ENCODE measurements at places on chromosomes 11 and 22.

- peak; percentile 5 for DNase-seq
Observed at GRCh38 chr22:22235558-22235957, 9.0 kb upstream of the VPREB1 start.

DNA sequence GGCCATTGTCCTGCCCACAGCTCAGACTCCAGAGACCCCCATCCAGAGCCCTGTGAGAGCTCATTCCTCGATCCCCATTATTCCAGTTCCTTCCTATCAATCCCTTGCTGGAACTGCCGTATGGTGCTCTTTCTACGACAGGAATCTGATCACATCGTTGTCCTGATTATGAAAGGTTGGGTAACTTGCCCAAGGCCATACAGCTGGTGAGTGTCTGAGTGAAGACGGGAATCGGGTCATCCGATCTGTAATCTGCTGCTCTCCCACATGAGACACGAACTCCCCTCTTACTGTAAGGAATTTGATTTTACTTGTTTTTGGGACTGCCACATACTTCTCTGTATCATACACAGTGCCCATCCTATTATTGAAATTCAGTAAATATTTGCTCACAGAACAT, 149.1 kb downstream of the OPCML start:
- DNase-seq, result no peak

DNA sequence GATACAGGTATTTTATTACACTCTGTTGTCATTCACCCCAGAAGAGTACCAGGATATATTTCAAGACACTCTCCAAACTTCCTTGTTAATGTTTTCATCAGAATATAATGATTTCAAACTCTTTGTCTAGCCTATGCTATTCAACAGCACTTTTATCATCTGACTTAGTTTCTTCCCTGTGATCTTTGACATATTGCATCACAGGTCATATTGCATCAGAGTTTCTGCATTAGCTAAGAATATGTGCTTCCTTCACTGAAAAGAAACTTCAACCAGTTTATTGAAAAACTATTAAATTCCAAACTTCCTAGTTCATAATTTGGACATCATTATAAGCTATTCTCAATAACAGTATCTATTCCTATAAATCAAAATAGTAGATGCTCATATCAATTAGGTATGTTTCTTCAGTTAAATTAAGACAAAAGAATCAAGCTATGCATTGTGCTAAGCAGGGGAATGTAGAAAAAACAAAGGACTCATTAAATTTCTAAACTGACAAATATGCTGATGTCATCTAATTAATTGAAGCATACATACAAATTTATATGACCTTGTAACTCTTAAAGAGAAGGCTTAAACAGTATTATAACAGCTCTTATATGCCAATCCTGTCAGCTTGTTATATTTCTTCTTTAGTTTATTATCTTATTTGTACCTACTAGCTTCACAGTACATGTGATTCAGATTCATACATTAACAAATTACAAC, 361.8 kb upstream of the LUZP2 start:
- no peak for DNase-seq

- DNase-seq, result no peak
Observed at GRCh38 chr11:31821235-31821764, 10.2 kb upstream of the PAX6 start.

DNA sequence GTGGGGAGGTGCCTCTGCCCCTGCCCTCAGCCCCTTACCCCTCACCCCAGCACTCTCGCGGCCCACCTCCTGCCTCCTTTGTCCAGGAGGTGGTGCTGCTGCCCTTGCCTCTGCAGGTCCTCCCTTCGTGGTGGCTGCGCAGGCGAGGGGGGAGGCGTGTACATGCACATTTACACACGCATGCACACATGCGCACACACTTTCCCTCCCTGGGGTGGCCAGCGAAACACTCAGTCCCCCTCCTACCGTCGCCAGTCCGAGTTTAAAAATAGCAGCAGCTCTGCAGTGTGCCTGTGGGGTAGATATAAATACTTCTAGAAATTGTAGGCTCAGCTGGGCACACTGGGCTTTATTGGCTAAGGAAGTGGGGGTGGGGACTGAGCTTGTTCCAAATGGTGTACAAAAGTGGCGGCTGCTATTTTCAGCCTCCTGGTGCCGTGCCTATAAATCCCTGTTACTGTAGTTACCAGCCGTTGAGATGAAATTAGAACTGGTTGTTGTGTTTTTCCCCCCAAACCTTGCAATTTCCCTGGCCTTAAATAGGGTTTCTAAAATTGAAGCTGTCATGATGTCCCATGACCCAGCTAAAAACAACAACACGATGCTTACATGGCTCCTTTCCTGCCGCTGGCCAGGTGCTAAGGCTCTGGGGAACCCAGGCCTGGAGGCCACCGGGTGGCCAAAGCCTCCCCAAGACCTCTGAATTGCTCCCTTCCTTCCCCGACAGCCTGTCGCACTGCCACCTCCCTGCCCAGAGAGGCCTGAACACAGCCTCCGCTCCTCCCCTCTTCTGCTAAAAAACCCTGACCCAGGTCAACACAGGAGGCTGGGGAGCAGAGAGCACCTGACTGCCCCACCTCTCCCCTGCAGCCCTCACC, 12.4 kb downstream of the PICK1 start:
- no peak for DNase-seq

GRCh38 chr11:43760902-43761301, 80.4 kb downstream of the HSD17B12 start:
- no peak for DNase-seq

GRCh38 chr11:316031-316701, 2.3 kb downstream of the IFITM1 start:
- no peak for DNase-seq

- DNase-seq, result no peak
Observed at GRCh38 chr11:15635521-15635920, 520.8 kb downstream of the INSC start.

- no peak for DNase-seq
Observed at GRCh38 chr22:25637672-25638071, 73.2 kb downstream of the GRK3 start.

- DNase-seq, result no peak
Observed at GRCh38 chr11:16280256-16280682, 76.1 kb downstream of the SOX6 start.

DNA sequence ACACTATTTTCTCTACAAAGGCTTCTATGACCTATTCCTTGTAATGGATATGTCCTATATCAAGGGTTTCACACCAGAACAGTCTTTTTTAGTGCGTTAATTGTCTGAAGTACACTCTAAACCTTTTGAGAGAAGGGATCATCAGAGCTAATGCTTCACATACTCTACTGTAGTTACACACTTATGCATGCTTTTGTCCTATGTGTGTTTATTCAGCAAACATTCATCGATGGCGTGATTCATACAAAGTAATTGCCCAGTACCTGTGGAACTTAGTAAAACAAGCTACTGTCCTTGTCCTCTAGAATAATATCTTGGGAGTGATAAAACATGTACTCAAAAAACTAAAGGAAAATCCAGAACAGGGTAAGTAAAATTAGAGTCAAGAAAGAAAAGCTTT, 139.2 kb downstream of the GUCY1A2 start:
- no peak for DNase-seq

GRCh38 chr22:39169797-39170466, 17.5 kb upstream of the CBX7 start:
- DNase-seq, result no peak

- DNase-seq, result no peak
Observed at GRCh38 chr22:39292561-39293074, 26.8 kb downstream of the RPL3 start.

DNA sequence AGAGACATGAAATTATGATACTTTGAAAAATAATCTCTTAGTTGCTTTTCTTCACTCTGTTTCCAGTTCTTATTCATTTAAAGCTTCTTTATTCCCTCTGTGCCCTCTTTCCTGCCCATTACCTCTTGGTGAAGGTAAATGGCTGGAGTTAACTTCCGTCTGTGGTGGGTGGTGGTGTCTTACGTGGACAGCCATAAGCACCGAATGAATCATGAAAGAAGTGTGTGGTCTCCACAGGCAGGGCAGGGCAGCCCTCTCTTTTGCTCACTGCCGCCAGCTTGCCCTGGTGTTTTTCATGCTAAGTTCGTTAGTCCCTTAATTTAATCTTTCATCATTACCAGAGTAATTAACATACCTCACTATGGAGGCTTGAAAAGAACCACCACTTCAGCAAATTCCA, 98.7 kb upstream of the SORL1-AS1 start:
- DNase-seq, result no peak

GRCh38 chr22:23749841-23750301, 1.0 kb downstream of the ZNF70 start:
- DNase-seq, result no peak

- DNase-seq, result no peak
Observed at GRCh38 chr11:40338739-40339138, 1120.7 kb downstream of the LRRC4C start.

GRCh38 chr22:32695451-32695891, 106.0 kb upstream of the TIMP3 start:
- no peak for DNase-seq

GRCh38 chr11:44345781-44346180, 35.8 kb upstream of the ALX4 start:
- no peak for DNase-seq

GRCh38 chr11:120254788-120255518, 15.0 kb downstream of the POU2F3 start:
- no peak for DNase-seq

DNA sequence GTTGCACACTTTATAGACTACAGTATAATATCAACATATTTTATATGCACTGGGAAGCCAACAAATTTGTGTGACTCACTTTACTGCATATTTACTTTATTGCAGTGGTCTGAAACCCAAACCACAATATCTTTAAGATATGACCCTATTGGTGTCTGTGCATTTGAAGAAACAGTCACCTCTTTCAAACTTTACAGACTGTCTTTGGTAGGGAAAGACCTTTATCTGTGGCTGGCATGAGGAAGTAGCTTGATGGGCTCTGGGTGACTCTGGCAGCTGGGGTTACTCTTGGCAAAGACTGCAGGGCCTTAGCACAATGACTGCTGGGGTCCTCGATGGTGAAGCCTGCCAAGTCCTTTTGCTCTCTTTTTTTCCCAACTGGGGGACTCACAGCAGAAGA, 21.3 kb upstream of the ABTB2 start:
- DNase-seq, result no peak

DNA sequence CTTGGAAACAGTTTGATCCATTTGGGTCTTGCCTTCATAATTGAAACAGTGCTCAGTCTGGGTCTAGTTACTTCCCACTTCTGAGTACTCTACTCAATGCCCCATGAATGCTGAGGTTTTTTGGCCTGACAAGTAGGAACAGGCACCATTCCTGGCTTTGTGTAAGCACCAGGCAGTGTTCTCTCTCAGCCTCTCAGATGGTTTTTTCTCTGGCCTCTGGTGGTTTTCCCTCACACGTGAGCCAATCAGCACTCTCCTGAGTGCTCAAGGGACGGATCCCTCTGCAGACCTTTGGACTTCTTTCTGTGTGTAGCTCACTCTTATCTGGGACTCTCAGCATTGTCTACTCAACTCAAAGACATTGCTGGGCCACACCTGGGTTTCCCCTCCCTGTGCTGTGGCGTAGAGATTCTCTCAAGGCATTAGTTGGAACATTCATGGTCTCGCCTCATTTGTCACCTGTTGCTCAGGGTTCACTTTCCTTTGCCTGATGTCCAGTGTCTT, 21.3 kb downstream of the SIK2 start:
- no peak for DNase-seq

GRCh38 chr11:79060081-79060953, 380.5 kb downstream of the TENM4 start:
- no peak for DNase-seq

DNA sequence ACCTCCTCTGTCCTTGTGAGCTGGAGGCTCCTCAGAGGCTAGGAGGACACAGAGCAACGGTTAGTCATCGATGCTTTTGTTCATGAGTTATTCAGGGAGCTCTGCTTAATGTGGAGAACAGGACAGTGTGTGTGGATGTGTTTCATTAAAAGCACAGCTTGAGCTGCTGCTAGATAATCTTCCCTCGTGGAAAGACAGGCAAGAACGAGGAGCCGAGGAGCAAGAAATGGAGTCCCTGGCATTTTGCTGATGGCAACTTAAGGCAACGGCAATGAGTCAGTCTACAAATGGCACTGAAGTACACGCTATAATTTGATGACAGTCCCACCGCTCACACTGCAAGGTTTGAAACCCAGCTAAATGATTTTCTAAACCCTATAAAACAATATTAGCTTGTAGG, 106.2 kb downstream of the IGLL1 start:
- no peak for DNase-seq

DNA sequence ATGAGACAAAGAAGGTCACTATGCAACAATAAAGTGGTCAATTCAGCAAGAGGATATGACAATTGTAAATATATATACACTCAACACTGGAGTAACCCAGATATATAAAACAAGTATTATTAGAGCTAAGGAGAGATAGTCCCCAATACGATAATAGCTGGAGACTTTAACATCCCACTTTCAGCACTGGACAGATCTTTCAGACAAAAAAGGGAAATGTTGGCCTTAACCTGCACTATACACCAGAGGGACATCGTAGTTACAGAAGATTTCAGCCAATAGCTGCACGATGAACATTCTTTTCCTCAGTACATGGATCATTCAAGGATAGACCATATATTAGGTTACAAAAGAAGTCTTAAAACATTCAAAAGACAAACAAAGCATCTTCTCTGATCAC, 29.9 kb downstream of the PIWIL3 start:
- DNase-seq, result no peak

- DNase-seq, result no peak
Observed at GRCh38 chr22:30224161-30224857, 22.2 kb downstream of the LIF start.

GRCh38 chr11:66609721-66610617, 6.5 kb upstream of the RBM14 start:
- DNase-seq, result no peak

GRCh38 chr11:69137151-69137844, 18.4 kb upstream of the SMIM38 start:
- DNase-seq, result no peak

- no peak for DNase-seq
Observed at GRCh38 chr11:107821199-107821927, 37.2 kb downstream of the SLC35F2 start.

GRCh38 chr22:35600476-35600875, 16.7 kb downstream of the MB start:
- no peak for DNase-seq

DNA sequence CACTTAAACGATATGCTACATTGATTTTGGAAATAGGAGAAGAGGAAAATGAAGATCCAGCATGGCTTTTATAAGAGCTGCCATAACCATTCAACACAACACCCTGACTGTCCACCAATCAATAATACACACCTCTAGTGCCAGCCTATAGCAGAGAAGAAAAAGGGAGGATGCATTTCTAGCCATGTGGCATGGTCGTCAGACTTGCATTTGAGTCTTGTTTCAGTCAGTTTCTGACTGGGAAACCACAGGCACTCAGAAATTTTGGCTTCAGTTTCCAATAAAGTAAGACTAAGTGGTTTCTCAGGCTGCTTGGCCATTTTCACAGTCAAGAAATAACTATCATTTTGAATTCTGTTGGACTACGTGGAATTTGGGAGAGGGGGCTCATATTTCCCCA, 523.5 kb upstream of the LRRC4C start:
- no peak for DNase-seq

DNA sequence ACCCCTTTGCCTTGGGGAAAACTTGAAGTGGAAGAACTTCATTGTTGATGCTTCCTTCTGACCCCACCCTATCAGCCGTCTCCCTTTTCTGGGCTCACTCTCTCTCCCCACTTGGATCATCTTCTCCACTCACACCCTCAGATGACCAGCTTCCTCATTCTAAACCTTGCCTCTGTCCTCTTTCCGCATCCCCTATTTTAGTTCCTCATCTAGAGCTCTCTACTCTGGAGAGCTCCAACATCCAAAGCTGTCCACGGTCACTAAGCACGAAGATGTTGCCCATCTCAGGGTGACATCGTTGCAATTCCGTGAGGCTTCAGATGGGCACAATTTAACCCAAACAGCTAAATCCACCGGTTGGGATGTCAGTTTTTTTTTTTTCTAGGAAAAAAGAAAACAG, 31.6 kb upstream of the ME3 start:
- DNase-seq, result no peak

Measured in stimulated activated CD8-positive, alpha-beta memory T cell treated with anti-CD3 and anti-CD28 coated beads, Interleukin-7, amount 100 ng/mL, for 4 hours (primary cell).